Nephron progenitor cell (in vitro differentiated cells): ENCODE measurements at places on chromosomes 3 and 15.
A peak's percentile ranks its signal among the peaks of the same experiment; 100 is the strongest.

DNA sequence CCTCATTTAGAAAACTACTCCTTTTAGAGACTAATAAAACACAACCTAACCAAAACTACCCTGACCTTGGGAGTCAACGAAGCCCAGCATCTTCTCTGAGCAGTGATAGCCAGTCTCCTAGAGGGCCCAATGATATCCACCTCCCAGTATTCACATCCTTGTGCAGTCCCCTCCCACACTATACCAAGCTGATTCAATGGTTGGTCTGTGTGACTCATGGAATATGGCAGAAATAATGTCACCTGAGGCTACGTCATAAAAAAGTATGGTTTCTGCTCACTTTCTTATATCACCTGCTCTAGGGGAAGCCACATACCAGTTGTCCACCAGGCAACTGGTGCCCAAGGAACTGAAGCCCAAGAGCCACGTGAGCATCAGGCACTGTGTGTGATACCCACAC, 21.4 kb upstream of the USF3 start:
- DNase-seq = no peak

DNA sequence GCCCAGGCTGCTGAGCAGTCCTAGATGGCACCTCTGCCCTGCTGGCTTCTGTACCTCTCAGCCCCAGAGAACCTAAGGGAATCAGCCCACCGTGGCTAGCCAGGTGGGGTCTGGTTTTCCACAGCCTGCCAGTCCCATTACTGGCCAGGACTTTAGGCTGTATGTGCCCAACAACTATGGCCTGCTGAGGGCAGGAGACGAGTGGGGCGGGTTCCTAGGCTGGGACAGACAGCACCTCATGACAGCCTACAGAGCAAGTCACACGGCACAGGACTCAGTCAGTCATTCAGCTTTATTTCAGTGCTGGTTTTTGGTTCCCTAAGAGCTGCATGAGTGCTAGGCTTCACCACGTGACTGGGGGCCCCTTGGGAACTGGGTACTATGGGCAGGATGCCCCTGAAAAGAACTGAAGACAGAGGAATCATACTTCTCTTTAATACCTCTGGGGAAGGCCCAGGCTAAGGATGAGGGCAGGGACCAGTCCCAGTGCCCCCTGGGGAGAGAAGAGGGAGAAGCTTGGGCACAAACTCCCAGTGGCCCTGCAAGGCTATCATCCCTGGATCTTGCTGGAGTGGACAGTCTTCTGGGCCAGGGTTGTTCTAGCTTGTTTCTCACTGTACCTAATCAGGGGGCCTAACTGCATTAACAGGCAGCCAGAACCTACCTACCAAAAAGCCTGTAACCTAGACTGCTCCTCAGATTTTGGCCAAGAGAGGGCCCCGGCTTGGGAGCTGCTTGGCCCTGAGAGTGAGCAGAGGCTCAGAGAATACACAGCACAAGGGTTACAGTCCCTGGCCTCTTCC, 14.8 kb downstream of the CLK3 start:
- no peak for DNase-seq

DNA sequence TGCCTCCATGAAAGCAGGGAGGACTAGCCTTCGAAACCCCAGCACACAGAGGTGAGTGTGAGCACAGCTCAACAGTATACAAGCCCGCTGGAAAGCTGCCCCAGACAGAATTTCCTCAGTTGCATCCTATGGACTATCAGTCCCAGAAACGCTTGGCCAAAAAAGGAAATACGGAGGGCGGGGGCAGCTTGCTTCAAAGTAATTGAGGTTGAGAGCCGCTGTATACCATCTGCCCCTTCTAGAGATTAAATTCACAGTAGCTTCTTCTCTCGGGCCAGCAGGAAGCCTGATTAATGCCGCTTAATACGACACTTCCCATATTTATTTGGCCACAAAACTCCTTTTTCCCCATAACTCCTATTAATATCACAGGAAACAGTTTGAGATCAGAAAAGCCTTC, 88.7 kb downstream of the LIPC start:
- DNase-seq = no peak

GRCh38 chr3:61650276-61650675, 88.9 kb downstream of the PTPRG start:
- no peak for DNase-seq

DNA sequence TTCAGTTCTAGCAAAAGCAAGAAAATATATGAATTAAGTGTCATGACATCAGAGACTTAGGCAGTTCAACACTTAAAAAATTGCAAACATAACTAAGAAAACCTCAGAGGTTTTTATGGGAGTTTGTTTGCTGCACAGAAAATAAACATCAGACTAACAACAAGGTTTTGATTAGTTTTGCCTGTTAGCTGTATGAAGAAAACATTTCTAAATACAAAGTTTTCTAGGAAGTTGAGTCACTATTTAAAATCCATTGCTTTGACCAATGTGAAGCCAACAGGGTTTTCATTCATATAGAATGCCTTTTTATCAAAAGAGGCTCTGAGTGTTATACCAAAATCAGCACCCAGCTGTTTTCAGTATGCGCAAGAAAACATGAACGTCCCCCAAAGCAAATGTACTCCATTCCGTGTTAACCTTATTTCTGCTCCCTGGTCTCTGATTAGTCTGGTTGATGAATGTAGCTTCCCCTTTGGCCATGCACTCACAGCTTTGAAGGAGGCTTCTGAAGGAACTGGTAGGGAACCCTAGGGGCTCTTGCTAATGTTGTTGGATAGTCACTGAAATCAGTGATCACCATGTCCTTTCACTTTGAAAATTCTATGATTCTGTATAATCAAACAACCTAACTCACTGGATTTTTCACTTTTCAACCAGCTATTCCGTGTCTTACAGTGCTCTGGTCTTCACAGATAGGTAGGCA, 89.6 kb upstream of the TSEN2 start:
- no peak for DNase-seq

DNA sequence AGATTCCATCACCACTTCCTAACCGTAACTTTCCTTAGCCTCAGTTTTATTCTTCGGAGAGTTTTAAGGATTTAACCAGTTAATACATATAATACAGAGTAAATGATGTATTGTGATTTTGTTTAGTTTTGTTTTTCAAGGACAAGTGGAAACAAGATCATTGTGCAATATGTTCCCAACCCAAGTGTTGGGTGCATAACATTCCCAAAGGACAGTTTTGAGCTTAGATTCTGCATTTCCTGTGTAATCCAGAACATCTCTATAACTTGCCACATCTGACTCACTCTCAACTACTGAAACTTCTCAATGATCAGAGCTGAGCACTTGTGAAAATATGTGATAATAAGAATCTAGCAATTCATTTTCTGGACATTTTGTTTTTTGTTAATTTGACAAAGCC, 466.1 kb upstream of the PPP2R3A start:
- DNase-seq = no peak

GRCh38 chr3:39103791-39104552, 3.5 kb downstream of the GORASP1 start:
- DNase-seq = no peak

DNA sequence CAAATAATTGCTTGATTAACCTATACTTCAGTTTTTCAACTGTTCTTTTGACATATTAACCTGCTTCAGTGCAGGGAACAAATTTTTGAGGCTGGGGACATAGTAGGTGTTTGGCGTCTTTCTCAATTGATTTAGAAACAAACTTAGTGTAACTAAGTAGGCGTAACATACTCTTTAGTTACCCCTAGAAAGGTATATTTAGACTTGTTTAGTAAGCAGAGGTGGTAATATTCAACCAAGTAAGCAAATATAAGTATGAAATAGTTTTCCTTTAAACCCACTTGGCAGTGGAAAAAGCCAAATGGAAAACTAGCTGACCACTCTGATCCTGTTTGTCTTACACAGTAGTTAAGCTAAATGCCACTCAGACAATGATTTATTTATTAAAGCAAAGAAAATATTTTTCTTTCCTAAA, 113.2 kb downstream of the MBNL1 start:
- DNase-seq = no peak

GRCh38 chr15:73873889-73874511, 636 bp downstream of the TBC1D21 start:
- DNase-seq = peak; percentile 31

- peak; percentile 50 for DNase-seq
Observed at GRCh38 chr3:195892105-195893043, 16.0 kb downstream of the TNK2 start.

DNA sequence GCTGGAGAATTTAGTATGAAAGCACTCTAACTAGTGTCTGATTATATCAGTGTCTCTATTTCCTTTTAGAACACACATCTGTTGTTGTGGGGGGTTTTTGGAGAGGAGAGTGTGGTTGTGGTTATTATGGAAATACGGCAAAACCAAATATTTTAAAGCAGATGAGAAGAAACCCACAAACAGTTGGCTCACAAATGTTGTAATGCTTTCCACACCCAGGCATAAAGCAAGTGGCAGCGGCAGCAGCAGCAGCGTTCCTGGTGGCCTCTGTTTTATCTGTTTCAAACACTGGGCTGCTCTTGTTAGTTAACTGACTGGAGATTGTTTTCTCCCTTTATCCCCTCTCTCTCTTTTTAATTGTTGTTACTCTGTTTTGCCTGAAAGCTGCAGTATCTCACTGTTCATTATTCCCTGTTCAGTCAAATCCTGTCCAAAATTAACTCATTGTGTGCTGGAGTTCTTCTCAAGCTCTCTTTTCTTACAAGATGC, 1045.5 kb upstream of the NR2F2 start:
- DNase-seq = no peak

- no peak for DNase-seq
Observed at GRCh38 chr3:126147147-126147931, 33.0 kb downstream of the ALDH1L1 start.

DNA sequence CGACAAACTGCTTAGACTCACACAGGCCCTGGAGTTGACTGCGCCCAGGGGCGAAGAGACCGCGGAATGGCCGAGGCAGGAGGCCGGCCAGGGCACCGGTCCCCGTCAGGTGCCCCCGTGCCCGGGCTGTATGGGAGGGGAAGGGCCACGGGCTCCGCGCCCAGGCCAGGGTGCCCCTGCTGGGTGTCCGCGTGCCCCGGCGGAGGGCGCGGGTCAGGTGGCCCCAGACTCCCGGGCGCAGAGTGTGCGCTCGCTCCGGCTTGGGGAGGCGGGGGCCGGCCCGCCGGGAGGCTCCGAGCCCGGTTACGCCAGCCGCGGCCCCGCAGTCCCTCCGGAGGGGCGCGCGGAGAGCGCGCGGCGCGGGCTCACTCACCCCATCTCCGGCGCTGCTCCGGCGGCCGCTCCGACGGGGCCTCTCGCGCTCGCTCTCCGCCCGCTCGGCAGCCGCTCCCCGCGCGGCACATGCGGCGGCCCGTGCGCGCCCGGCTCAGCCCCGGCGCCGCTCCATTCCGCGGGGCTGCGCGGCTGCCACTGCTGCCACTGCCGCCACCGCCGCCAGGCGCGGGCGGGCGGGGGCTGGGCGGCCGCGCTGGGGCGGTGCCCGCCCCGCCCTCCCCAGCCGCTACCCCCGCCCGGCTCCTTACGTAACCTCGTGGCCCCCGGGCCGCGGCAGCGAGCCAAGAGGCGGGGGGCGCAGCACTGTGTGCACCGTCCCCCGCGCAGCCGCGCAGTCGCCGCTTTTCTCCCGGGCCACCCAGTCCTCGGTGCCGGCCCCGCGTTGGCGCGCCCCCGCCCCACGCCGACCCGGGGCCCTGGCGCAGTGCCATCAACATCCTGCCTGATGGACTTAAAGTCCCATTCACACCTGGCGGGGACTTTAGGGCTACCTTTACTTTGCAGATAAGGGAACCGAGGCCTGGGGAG, at the start of gene HOMER2:
Gene HOMER2 (minus strand): TSS at position 563 of the 924 bp plus-strand sequence. CDS start 185 bp downstream, at position 378.
- peak; percentile 71 for DNase-seq

- no peak for DNase-seq
Observed at GRCh38 chr15:89823836-89824606, 9.4 kb upstream of the ANPEP start.

DNA sequence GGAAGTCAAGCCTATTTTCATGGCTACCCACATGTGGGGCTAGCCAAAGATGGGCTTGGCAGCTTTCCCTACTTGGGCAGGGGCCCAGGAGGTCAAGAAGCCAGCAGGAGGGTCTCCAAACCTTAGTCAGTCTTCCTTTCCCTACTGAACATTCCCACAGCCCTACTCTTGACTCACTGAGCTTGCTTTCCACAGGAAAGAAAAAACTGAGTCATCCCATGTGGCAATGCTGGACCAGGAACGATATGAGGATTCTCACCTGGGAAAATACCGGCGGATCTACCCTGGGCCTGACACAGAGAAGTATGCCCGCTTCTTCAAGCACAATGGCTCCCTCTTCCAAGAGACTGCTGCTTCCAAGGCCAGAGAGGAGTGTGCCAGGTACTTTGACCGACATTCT, 3.7 kb upstream of the NGRN start:
- DNase-seq = no peak

GRCh38 chr15:73869216-73869995, 4.0 kb upstream of the TBC1D21 start:
- no peak for DNase-seq

- peak; percentile 64 for DNase-seq
Observed at GRCh38 chr3:46693038-46693891, at the start of gene ALS2CL. ALS2CL (minus strand) TSS chr3:46693679; CDS start chr3:46689440, 4,239 bp downstream.

DNA sequence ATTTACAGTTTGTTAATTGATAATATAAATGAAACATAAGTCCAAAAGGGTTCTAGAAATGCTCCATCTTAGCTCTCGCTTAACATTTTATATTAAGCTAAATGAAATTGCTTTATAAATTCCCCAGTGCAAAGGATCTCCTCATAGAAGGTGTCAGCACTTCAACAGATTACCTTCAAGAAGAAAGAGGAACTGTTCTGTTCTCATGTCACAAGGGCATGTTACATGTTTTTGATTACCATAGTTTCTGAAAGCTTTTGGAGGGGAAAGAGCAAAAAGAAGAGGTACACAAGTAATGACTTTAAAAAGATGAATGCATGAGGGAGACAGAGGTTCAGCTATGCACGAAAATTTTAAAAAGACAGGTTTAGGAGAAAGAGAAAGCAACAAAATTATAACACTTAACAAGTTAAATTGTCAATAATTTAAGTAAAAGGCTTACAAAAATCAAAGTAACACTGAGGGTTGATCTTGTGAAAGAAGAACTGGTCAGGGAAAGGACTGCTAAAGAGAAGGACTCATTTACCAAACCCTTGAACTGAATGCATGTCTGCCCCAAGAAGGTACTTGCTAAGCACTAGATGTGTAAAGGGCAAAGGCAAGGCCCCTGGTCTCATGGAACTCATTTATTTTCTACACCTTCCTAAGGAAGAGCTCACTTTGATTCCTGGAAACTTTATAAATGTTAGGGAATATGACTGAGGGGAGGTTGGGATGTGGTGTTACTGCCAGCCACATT, 45.1 kb downstream of the CCDC191 start:
- DNase-seq = no peak

DNA sequence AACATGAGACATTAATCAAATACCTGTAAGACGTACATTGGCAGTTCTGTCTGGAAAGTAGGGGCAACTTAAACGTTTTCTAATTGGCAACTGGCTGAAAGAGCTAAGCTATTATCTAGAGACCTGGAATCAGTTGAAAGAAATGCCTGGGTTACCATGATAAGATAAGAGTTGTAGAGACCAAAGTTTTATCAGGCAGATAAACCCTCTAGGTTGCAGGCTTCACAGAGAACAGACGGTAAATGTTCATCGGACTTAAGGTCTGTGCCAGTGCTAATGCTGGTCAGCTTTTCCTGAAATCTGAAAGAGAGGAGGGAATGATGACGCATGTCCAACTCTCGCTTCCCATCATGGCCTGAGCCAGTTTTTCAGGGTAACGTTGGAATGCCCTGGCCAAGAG, 196.2 kb downstream of the ROBO2 start:
- DNase-seq = no peak
